NCI-H187 (cell line): ENCODE measurements at places on chromosomes 11 and 22.

DNA sequence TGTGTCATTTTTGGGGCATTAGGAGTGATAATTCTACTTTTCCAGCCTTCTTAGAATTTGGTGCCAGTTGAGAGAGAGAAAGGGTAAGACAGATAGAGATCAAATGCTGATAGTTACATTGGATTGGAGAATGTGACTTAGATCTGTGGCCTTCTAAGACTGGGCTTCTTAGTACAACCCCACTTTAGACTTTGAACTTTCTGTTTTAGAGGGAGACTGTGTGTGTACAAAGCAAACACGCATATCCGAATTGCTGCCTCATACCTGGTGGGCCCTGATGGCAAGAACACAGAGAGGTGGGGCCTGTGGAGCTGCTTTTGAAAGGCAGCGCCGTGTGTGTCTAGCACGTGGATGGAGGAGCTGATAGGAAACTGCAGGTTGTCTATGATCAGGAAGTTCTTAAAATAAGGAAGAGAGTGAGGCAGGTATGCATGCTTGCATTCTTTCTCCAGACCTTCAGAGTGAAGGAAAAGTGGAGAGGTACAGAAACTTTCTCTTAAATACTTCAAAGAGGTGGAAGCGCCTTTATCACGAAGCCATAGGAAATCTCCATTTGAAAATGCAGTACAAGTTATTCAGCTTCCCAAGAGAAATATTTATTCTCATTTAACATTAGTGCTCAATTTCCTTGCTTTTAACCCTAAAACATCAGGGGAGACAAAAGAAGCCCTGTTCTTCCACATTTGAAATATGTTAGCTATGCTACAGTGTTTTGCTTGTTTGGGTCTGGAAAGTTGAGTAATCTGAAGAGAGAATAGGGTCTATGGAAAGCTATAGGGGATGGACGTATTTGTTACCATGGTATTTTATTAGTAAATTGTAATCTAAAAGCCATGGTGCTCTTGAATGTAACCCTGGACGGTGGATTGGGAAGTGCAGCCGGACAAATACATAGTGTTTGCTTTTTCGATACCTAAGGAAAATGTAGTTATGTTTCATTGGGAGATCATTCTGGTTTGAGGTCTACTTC, 13.7 kb downstream of the PDHX start:
- no peak for DNase-seq

DNA sequence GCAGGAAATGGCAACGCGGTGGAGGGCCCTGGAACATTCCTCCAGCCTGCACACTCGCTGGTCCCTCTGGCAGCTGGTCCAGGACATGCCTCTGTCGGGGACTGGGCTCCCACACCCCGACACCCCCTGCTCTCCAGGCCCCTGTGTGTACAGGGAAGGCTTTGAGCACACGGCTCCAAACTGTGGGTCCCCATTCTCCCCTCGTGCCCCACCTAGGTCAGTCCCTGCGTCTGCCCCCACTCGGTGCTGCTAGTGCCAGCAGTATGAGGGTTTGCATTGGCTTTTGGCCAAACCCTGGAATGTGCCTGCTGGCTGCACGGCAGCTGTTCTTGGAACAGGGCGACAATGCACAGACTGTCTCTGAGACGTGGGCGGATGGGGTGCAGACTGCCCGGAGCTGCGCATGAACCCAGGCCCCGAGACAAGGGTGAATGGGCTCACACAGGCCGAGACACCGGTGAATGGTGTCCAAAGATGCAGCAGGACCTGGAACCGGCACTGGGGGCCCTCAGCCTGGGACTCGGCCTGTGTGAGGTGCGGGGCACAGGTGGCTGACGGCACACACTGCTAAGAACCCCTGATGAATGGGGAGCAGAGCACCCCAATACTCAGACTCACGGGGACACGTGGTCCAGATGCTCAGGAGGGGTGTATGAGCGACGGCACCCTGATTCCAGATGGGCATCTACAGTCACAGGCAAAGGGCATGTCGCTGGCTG, 7.5 kb upstream of the SYT8 start:
- DNase-seq = no peak

DNA sequence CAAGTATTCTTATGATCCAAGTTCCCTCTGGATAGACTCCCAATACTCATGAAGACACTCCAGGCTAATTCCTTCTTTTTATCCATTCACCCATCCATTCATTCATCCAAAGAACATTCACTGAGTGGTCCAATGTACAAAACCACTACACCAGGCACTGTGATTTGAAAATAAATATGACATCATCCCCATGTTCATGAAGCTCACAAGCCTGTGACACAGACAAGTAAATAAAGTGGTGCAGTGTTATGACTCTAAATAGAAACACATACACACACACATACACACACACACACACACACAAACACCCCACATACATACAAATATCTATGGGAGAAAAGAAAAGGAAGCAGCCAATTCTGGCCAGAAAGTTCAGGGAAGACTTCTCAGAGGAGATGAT, 35.5 kb downstream of the MTMR2 start:
- no peak for DNase-seq

DNA sequence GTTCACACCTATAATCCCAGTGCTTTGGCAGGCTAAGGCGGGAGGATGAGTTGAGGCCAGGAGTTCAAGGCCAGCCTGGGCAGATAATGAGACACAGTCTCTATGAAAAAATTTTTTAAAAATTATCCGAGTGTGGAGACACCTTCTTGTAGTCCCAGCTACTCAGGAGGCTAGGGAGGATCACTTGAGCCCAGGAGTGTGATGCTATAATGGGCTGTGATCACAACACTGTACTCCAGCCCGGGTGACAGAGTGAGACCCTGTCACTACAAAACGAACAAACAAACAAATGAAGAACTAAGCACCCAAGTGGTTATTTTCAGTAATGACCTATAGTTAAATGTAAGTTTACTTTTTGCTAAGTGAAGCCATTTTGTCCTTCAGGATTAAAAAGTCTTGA, 32.3 kb downstream of the ANO5 start:
- DNase-seq = no peak
